ENCODE measurements at places on chromosomes 12 and 14.

DNA sequence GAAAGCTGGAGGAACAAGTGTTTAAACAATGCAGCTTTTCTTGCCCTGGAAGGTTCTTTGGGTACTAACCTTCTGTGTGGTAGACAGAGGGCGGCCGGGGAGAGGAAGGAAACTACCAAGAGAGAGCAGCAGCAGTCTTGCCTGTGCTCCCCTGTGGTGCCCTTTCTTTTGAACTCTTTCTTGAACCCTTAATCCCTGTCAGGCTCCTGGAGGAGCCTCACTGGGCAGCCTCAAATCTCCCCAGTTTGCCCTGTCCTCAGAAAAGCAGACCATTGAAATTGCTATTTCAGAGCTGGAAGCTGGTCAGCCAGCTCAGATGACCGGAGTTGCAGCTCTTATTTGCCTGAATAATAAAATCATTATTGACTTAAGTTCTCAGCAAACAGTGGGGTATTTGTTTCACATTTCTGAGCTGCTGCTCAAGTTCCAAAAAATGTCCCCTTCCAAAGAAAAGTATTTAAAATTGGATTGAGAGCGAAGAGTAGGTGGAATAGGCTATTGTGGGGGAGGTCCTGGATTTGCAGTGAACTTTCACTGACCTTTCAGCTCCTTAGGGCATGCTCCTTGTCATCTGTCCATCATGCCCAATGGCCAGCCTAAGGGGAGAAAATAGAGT is 42.1 kb upstream of the RNASE3 start:
- no peak for DNase-seq

GRCh38 chr12:85733221-85733840 is 102.9 kb downstream of the RASSF9 start:
- no peak for DNase-seq

GRCh38 chr12:64609536-64610078 is 688 bp upstream of the RASSF3 start:
- no peak for DNase-seq

- DNase-seq = no peak
Measured at GRCh38 chr14:101716956-101717662, 44.4 kb upstream of the PPP2R5C start.

- no peak for DNase-seq
Measured at GRCh38 chr12:103273645-103274044, 222.1 kb downstream of the C12orf42 start.

- DNase-seq = no peak
Measured at GRCh38 chr12:56760460-56760859, 2.7 kb upstream of the HSD17B6 start.

Data from HEK293T (cell line).